Memory B cell (primary cell): ENCODE measurements at places on chromosomes 13 and 19.

- no peak for DNase-seq
Measured at GRCh38 chr13:106507560-106508274, 27.7 kb downstream of the EFNB2 start.

- DNase-seq: no peak
Measured at GRCh38 chr13:103358255-103358932, 292.2 kb upstream of the SLC10A2 start.

GRCh38 chr19:5113633-5114586 is 145.0 kb downstream of the KDM4B start:
- DNase-seq: no peak

DNA sequence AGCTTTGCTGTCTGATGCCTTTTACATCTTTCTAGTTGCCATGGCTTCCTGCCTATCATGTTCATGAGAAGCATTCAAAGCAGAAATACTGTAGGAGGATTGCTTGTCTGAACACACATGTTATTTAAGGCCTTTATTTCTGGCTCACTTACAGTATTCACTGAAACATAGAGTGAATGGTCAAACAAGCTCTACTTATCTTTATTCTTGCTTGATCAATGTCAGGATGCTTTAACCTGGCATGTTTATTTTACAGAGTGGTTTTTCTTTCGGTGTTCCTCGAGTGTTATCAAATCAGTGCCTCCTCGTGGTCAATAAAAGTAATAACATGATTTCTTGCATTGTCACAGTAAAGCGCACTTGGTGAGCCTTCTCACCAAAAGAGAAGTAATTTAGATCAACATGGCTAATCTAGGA is 73.5 kb upstream of the PCDH17 start:
- DNase-seq: no peak

DNA sequence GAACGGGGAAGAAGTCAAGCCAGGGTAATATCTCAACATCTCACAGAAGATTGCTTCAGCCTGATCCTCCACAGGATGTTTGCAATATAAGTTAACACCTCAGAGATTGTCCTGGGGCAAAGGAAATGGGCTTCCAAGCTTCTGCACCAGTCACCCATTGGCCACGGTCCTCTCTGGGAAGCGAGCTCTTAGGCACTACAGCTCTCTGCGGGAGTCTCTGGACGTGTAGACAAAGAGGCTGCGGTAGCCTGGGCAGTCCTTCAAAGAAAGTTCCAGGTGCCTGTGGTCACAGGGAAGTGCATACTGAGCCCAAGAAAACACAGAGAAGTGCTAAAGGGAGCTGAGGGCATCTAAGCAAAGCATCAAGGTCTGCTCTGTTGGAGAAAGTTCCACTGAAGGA is 805.7 kb downstream of the DIAPH3 start:
- DNase-seq: no peak
